AG10803 (cell line): ENCODE measurements at places on chromosomes 2 and 18.

GRCh38 chr2:210647151-210647550 lies 90.8 kb downstream of the CPS1 start:
- no peak for DNase-seq

DNA sequence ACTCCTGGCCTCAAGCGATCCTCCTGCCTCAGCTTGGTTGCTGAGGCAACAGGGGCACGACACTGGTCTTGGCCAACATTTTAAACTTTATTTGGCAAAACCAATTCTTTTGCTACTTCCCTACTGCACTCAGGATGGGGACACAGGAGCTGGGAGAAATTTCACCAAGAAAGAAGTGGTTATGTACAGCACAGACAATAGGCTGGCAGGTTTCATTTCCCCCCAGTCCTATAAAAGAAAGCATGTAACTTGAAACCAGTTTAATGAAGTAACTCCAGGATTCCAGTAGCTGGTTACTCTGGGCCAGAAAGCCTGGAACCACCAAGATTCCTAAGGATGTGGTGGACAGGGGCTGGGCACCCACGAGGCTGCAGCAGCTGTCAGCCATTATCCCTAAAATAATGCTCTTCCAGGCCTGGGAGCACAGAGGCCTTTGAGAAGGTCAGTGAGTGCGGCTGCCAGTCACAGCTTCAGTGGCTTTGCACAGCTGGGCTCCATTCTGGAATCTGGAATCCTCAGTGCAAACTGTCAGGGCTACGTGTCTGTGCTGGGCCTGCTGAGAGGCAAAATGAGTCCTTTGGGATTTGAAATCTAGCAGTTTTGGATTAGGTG lies 142.3 kb upstream of the ITGA6 start:
- peak; percentile 95 for DNase-seq

DNA sequence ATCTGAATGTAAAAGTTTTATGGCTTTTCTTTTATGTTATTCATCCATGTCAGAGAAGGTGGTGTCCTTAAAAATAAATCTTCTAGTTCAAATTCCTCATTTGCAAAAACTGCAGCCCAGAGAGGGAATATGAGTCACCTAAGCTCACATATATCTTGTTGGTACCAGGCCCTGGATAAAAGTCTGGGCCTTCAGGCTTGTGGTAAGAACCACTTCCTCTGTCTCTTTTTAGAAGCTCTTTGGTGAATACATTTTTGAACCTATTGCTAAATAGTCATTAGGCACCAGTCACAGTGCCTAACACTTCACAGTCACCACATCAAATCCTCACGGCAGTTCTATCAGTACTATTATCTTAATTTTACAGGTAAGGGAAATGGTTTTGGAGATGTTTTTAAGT lies 199.2 kb downstream of the KCNS3 start:
- DNase-seq: peak; percentile 91

DNA sequence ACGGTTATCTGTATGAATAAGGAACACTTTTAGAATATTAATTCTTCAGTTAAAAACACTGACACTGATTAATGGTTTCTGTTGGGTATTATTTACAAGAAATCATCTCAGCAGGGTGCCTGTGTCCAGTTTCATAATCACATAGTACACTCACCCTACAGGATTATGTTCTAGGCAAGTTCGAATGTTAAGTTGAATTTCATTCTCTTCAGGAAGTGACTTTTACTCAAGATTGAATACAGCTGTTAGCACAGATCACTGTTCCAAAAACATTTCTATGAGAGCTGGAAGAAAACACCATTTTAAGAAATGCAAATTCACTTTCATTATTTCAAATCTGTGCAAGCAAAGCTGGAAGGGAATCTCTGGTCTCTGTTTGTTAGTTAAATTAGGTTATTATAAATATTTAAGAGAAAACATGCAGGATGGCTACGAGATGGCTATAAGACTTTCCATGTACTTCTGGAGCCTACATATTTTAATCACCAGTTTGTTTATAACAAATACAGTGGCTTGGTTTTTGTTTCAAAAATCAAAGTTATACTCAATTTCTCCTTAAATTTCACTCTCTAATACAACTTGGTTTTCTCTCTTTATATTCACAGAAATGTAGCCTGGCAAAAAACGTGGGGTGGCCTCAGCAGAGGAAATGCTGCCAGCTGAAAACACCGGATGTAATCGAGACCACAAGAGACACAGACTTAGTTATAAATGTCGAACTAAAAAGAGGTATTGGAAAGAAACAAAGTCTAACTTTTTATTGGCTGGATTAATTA lies 65.8 kb downstream of the RBMS1 start:
- DNase-seq: peak; percentile 86

DNA sequence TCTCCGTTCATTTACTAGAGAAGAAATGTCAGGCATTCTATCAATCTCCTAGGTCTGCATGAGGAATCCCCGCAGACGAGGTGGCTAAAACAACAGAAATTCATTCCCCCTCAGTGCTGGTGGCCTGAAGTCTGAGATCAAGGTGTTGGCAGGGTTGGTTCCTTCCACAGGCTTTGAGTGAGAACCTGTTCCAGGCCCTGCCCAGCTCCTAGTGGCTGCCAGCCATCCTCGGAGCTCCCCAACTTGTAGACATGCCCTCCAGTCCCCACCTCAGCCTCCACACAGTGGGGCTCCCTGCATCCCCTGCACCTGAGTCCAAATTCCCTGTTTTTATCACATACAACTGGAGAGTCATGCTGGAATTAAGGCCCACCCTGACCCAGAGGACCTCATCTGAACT lies 145.3 kb upstream of the ALKAL2 start:
- DNase-seq: no peak

GRCh38 chr2:181780657-181781056 lies 100.3 kb upstream of the NEUROD1 start:
- DNase-seq: no peak

GRCh38 chr2:136916131-136916530 lies 150.8 kb downstream of the THSD7B start:
- DNase-seq: no peak

- DNase-seq: peak; percentile 68
Observed at GRCh38 chr2:104768694-104769093, 85.2 kb upstream of the POU3F3 start.

DNA sequence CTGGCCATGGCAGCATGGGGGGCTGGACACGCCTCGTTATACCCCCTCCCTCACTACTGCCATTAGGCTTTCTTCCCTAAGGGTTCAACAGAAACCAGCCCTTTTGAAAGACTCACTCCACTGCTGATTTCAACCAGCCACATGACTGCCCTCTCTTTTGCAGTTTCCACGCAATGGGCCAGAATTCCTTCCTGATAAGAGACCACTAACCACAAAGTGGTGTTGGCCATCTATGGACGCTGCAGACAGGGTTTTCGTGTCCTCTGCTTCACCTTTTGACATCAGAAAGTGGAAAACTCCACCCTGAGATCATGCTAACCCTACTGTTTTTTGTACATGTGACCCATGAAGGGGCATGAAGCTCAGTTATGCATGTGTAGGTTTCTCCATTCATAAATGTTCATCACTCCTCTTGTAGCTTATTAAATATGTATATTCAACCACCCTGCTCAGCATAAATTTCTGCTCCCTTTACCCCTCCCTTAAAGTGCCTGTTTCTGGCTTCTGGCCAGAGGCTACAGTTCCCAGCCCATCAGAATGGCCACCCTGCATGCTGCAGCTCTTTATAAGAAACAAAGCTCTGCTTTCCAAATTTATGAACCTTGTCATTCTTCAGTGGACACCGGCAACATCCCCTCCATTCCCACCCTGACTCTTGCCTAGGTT lies 106.6 kb upstream of the MSH6 start:
- no peak for DNase-seq

GRCh38 chr2:217906798-217907197 lies 96.0 kb downstream of the TNS1 start:
- DNase-seq: no peak

DNA sequence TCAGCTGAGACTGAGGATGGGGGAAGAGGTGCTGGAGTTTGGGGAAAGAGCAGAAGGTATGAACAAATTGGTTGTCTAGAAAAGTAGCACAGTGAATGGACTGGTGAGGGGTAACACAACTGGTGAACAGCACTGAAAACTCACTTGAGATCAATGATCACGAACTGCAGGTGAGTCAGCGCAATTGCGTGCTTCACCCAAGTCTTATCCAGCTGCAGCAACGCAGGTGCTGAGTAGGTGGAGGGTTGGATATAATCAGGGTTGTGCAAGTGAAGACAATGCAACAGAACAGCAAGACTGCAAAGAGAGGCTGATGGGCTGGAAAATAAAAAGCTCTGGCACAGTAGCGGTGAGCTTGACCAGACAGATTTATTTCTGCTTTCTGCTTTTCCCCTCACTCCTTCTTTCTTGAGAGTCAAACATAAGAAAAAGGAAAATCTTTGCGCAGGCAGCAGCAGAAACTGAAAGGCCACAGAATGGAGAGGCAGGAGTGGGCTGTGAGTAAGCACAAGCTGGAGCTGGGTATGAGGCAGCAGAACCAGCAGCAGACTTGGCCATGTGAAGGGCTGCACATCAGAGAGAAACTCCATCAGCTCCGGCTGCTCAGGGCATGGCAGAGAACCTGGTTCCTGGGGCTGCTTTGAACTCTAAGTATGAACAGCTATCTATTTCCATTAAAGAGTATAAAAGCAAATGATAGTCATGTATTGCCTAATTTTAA lies 99.4 kb upstream of the ARL5A start:
- no peak for DNase-seq

DNA sequence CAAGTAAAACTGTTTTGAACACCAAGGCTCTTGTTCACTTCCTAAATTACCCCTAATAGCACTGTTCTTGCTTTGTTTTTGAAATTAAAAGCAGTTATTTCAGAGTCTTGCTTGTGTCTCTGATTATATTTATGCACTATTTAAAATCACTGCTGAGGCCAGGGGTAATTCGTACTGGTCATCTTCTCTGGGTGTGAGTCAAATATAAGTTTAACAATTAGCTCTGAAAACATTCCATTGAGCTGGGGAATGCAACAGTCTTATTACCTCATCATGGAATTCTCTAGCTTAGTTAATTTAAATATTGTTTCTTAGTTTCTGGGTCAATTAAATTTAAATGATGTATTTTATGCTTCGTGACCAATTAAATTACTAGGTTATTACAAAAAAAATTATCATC lies 135.0 kb downstream of the MEIS1 start:
- peak; percentile 11 for DNase-seq

DNA sequence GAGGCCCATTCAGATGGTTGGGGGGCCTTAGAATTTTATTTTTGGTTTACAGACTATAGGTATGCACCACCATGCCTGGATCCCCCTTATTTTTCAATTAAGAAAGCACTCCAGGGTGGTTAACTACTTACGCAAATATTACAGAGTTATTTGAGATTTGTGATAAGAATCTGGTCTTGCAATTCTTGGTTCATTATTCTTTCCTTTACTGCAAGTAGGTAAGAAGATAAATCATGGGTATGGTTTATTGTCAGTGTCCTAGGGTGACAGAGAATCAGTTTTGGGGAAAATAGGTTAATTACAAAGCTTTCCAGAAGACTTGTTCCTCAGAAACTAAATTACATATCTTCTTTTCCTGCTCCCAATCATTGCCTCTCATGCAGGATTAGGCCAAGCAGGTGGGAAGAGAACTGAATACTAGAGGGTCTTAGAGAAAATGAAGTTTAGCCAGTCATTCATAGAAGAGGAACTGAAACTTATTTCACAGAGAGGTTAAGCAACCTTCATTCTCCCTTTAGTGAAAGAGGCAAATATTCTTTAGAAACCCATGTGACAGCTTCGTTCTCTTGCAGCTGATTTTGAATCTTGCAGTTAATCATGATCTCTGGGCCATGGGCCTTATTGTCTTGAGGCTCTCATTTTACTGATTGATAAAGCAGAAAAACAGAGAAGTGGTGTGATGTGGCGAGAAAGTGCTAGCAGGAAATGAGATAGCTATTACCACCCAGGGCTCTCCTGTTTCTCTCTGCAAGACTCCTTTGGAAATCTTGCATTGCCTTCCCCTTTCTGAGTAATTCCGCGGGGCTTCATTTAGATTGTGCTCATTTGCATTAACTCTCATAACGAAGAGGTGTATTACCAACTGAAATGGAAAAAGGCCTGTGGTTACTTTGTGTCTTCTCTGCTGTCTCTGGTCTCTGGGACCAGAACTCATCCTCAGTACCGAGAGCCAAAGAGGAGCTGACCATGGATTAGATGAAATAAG lies 44.8 kb upstream of the ARHGAP25 start:
- no peak for DNase-seq

GRCh38 chr2:39160982-39161381 lies 40.1 kb upstream of the SOS1 start:
- DNase-seq: peak; percentile 82

GRCh38 chr2:63765117-63765516 lies 76.6 kb upstream of the UGP2 start:
- DNase-seq: no peak

GRCh38 chr2:37192551-37192950 lies 3.7 kb upstream of the CEBPZOS start:
- DNase-seq: no peak

- DNase-seq: no peak
Observed at GRCh38 chr2:69693059-69693774, 48.7 kb upstream of the ANXA4 start.

- DNase-seq: no peak
Observed at GRCh38 chr2:501130-501529, 176.1 kb downstream of the TMEM18 start.

DNA sequence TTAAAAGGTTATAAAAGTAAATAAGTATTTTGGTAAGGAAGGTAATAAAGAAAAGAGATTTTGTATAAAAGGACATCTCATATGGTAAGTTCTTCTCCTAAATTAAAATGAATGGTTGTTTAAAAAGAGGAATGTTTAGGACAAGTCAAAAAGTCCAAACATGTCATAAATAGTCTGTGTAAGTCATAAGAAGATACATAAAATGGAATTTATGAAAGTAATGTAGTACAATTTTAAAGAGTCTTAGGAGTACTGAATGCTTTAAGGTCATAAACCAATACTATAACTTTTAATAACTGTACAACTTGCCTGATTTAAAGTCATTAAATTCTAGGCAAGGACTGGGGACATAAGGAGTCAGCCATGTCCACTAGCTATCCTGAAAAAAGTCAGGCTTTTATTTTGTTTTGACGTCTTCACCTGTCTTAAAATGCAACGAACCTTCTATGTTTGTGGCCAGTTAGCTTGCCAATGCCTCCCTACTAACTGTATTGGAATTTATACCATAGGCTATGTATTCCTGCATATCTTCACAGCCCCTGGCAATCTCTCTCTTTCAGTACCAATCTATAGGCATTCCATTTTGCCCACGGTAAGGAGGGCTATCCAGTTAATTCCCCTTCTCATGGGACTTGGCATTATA lies 312.3 kb upstream of the LRRTM4 start:
- no peak for DNase-seq
